ENCODE measurements at places on chromosomes 12 and 14. TPM values are rescaled to one million over a fixed set of nuclear protein-coding genes. Genes with fewer than 3 reads are reported as not detected.

The MGST1 gene
- total RNA-seq, result not detected

The TEX52 gene
- total RNA-seq, result 0.43 TPM

The HVCN1 gene
- 2.8 TPM for total RNA-seq

DNA sequence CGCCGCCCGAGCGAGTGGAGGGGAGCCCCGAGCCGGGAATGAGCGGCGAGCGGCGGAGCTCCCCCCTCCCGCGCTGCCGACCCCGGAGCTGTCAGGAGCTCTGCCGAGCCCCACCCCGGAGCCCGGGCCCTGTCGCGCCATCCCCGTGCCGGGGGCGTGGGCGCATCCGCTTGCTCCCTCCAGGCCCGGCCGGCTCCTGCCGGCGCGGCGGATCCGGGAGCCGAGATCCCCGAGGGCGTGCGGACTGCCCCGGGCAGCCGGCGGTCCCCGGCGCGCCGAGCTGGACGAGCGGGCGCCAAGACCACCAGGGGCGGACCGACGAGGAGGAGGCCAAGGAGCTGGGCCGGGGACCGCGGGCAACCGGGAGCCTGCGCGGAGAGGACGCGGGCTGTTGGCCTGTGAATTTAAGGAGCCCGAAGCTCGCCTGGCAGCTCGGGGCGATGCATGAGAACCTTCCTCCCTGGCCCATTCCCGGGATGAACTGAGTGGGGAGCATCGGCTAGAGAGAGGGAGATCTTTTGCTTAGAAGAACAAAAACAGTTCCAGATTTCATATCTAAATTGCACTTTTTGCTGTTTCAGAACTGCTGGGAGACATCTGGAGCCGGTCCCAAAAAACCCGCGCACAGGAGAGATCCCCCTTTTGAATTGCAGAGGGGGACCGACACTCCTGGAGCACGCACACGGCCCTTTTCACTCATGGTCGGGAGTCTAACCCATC, 2.0 kb downstream of the PTHLH start:
- DNase-seq, result peak; percentile 22

DNA sequence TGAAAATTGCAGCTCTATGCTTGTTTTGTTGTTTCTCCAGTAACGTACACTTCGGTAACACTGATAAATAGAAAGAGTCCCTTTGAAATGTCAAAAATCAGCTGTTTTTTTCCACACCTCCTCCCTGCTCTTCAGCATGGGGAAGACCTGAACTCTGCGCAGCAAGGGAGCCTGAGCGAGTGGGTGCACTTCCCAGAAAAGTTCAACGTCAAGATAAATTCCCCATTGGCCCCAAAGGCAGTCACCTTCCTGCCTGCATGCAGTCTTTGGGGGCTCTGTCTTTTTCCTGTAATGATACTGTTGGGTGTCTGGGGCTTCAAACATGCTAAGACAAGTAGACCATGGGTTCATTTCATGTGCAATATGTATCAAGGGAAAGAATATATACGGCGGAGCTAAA, 8.8 kb upstream of the FOXG1 start:
- no peak for DNase-seq
